ENCODE measurements at places on chromosomes 16 and 17.

DNA sequence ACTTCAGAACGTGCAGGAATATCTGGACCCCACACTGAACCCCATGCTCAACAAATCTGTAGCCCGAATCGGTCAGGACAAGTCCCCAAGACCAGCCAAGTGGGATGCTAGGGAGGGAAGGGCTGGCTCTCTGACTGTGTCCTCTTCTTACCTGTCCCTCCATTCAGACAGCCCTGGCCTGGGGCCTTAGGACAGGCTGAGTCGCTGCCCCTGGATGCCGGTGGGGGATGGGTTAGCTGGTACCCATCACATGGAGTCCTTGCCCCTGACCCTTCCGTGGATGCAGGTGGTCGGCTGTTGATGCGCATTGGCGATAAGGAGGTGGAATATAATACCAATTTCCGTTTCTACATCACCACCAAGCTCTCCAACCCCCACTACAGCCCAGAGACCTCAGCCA is 16.0 kb upstream of the KDM6B start:
- DNase-seq, result no peak

DNA sequence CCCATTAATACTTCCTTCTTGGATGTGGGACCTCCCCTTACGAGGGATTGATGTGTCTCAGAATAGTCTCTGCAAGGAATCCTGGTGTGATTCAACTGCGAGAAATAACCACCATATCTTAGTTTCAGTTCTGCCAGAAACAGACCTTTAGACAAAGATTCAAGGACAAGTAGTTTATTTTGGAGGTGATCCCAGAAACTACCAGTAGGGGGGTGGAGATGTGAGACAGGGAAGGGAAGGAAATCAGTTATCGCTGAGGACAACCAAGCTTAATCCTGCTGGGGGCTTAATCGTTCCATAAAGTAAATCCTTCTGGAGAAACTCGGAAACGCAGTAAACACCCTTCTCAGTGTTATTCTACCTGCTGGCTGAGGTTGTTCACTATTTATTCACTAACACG is 5.0 kb upstream of the SDR42E1 start:
- DNase-seq, result no peak

- DNase-seq, result no peak
Measured at GRCh38 chr17:62321451-62321850, 58.9 kb upstream of the EFCAB3 start.

GRCh38 chr16:1196494-1196893 is 28.6 kb downstream of the TPSG1 start:
- no peak for DNase-seq

- no peak for DNase-seq
Measured at GRCh38 chr16:12024429-12024828, 47.9 kb downstream of the SNX29 start.

GRCh38 chr16:27690608-27691007 is 140.7 kb downstream of the KATNIP start:
- DNase-seq, result peak; percentile 11

DNA sequence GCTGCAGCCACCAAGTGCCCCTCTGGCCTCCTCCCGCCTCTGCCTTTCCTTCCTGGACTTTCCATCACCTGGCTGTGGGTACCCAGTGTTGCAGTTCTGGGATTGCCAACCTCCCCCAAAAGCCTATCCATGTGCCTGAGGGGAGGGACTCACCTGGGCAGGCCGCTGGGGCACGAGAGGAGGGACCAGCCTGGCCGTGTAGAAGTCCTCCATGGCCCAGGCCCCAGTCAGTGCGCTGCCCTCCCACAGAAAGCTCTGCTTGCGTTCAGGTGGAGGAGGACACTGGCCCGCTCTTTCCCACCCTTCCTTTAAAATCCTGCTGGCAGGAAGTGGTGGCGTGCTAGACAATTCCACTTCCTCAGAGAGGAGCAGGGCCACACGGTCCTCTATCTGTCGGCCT is 14.2 kb downstream of the SLX4 start:
- DNase-seq, result no peak

GRCh38 chr16:19664166-19664565 is 53.9 kb downstream of the KNOP1 start:
- no peak for DNase-seq

DNA sequence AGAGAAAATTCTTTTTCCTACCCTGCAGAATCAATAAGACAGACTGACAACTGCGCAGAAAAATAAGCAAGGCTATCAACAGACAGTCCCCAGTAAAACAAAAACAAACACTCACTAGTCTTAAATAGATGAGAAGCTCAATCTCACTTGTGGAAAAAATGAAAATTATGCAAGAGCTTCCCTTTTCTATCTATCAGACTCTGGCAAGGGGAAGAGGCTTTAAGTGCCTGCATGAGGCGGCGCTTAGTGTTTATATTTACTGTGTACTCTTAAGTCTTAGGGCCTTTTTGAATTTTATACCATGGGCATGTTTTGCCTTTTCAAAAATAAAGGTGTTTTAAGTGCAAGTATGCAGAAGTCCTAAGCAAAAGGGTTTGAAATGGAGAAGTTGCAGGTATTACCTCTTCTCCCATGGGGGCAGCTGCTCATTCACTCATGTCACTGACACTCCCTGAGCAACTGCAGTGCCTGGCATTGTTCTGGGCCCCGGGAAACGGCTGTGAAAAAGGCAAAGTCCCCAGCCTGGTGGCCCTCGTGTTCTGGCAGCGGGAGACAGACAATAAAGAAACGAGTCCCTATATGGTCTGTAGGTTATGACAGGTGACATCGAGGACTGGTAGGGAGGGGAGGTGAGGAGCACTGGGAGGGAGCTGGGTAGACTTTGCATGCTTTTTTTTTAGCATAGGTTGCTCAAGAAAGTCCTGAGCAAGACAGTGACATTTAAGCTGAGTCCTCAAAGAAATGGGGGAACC is 35.2 kb downstream of the HSBP1 start:
- DNase-seq, result no peak

DNA sequence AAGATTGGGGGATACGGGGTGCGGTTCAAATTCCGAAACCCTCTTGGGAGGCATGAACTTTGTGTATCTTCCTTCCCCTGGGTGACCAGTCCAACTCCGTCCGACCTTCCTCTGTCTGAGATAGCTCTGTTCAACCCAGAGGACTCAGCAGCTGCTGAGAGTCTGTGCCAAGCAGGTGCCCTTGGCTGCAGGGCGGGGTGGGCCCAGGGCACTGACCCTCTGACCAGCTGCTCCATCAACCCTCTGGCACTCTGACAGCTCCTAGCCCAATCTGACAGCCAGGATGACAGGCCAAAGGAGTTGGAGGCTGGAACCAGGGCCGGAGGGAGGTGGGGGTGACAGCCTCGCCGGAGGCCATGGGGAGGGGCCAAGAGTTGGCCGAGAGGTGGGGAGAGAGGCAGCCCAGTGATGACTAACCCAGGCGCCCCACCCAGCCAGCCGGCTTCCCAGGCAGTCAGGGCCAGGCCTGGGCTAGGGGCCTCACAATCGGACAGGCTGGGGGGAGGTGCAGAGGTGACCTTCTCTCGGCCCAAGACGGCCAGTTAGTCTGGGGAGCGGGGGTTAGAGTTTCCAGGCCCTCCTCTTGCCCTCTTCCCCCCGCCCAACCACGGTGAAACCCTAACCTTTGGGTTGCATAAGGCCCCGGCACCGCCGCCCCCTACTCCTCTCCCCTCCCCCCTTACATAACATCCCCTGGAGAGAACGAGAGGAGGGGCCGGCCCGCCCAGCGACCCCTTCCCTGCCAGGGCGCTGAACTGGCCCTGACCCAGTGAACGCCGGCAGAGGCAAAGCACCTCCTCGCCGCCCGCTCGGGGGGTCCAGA is 5.0 kb upstream of the TLCD2 start:
- peak; percentile 51 for DNase-seq

- DNase-seq, result no peak
Measured at GRCh38 chr16:80164966-80165550, 375.7 kb upstream of the DYNLRB2 start.

GRCh38 chr17:37820995-37821713 is 76.3 kb upstream of the HNF1B start:
- DNase-seq, result no peak

DNA sequence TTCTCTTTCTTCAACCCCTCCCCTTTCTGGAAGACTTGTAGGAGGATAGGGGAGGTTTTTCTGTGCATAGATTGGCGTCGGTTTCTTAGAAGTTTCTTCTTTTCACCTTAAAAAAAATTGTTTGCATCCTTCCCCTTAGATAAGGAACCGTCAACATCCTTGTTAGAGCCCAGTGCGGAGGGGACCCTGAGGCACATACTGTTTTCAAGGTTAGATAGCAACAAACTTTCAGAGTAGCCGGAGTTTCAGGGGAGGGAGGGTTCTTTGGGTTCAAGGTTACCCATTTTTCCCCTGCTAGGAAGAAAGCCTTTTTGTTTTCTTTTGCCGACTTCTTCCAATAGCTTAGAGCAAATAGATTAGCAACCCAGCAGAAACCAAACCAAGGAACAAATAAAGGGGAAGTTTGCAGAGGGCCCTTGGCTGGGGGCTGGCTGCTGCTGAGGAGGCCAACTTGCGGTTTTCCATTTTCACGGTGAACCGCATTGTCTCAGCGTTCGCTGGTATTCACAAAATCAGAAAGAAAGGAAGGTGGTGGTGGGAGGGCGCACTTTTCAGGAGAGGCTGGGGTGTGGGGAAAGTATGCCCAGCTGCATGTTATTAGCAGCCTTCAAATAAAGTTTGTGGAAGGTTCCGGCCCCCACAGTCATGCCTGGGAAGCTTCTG is 28.8 kb downstream of the MSI2 start:
- no peak for DNase-seq

DNA sequence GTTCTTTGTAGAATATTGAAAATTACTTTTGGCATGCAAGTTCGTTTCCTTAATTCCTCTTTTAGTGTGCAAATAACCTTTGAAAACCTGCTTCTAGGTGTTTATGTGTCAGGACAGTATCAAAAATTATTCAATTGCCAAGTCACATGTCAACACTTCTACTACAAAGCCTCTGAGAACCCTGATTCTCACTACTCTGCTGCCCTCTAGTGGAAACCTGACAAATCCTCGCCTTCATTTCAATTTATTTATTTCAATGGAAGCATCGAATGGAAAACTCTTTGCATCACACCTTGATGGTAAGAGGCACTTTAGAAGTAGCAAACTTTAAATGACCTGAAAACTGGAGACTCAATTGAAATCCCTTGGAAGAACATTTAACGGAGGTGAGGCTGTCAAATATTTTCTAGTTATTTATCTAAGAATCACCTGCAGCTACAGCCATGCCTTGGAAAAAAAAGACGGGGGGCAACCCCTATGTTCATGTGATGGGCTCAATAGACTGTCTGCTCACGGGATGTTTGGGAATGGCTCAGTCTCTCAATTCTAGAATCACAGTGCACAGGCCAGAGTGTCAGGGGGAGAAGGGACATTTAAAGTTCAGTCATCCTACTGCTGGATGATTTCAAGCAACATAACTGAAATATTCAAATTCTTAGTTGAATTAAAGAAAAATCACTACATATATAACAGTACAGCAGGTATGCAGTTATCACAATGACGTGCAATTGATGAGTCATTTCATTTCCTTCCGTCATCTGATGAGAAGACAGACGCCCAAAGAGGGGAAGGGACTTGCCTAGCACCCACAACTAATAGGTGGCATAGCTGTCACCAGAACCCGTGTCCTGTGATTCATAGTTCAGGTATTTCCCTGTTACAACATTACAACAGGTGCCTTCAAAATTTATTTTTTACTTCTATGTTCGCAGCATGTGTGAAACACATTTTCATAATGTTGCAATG is 563.9 kb downstream of the TOX3 start:
- no peak for DNase-seq

DNA sequence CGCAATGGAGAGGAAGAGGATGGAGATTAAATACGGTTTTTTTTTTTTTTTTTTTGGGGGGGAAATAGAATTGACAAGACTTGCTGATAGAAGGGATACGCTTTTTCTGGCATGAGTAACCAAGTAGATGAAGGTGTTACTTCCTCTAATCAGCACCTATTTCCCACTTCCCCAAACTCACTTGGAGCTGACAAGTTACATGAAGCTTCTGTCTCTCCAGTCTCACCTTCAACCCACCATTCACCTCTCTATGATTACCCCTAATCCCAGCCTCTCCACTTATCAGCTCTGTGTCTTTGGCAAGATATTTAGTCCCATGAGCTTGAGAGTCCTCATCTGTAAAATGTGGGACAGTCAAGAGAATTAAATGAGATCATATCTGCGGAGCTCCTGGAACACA is 185.9 kb upstream of the HS3ST3A1 start:
- no peak for DNase-seq

Measured in stimulated activated CD4-positive, alpha-beta T cell treated with anti-CD3 and anti-CD28 coated beads, TNF-alpha, amount 100 ng/mL, for 24 hours (primary cell).